ENCODE measurements at places on chromosomes 11 and 22.

- no peak for DNase-seq
Observed at GRCh38 chr11:65572356-65573051, at the start of gene FAM89B. Gene FAM89B (plus strand): TSS chr11:65572538. CDS start chr11:65572670, 132 bp downstream.

DNA sequence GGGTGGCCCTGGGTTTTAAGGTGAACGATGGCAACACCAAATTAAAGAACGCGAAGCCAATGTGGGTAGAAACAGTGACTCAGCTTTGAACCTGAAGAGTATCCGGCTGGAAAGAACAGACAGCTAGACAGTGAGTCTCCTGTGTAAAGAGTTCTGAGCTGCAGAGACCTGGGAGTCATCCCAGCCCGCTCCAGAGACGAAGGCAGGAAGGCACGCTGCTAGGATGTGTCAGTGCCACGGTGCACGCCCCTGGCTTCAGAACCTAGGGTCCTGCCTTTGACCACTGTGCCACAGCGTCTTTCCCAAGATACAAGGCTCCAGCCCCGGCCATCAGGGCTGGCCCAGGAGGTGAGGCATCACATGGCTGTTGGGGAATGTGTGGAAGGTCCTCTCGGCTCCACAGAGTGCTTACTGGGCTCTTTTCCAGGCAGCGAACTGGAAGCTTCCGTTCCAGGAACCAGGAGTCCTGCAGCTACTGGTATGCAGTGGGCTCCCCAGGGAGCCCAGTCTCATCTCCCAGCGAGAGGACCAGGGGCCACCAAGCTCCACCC lies 29.9 kb downstream of the LRFN4 start:
- peak; percentile 36 for DNase-seq

- peak; percentile 94 for DNase-seq
Observed at GRCh38 chr11:71286701-71287643, 34.6 kb upstream of the SHANK2 start.

GRCh38 chr11:32198053-32198452 lies 107.2 kb downstream of the RCN1 start:
- no peak for DNase-seq

DNA sequence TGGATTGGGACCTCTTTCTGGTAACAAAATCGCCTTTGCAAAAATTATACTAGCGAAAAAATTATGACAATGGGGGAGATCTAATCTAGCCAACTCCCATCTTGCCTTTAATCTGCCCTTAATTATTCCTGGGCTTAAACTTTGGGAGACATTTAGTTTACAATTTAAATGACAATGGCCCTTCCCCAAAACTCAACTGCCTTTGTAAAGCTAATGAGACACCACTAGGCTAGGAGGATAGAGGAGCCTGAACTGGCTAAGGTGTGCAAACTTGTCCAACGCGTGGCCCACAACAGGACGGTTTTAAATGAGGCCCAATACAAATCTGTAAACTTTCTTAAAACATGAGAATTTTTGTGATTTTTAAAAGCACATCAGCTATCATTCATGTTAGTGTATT lies 67.3 kb downstream of the RSF1 start:
- no peak for DNase-seq

- peak; percentile 68 for DNase-seq
Observed at GRCh38 chr11:34274712-34275398, 83.0 kb downstream of the ABTB2 start.

DNA sequence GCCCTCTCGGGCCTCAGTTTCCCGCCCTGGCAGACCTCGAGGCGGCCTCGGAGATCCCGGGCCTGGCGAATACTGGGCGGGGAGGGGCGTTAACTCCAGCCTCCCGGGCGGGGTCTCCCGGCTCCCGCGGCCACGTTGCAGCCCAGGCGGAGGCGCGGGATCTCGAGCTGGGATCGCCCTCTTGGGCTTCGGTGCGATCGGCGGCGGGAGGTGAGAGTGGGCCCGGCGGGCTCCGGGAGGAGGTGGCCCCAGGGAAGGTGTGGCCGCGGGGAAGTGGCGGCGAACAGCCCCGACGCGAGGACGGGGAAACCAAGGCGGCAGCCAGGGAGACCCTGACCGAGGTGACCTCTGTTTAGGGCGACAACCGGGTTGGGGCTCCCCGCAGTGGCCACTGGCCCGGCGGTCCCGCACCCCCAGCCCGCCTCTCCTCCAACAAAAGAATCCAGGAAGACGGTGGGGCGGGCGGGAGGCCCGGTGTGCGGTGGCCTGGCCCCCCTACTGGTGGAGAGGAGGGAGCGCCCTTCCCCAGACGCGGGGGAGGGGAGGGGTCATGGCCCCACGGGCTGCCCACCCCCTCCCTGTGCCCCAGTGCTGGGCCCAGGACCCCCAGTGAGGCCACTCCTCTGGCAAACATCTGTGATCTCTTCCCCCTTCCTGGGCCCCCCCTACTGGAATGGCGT lies at the start of gene PHETA2:
Gene PHETA2 (plus strand): TSS at position 117 of the 680 bp plus-strand sequence. CDS start 3,046 bp downstream, outside the sequence.
- no peak for DNase-seq

DNA sequence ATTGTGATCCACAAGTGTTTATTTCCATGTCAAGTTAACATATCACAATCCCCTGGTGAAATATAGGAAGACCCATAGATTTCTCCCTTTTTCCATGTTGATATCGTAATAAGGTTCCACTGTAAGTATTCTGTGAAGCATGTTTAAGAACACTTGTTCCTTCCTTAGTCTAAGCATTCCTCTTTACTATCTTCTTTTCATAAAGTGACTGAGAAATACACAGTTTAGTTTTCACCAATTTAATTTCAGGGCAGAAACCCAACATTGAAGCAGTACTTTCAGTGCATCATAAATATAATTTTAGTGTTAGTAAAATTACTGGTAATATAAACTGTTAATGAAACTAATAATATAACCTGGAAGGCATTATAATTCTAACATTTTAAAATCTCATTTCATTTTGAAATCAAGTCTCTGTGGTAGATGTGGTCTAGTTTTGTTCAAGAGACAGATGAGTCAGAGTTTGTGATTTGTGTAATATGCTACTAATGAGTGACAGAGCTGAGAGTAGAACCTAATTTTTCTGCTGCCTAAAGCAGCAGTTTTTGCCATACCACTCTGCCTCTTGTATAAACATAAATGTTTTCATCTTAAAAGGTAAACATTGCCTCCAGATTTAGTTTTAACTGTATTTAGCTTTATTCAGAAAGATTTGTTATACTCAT lies 79.4 kb downstream of the ATM start:
- no peak for DNase-seq

DNA sequence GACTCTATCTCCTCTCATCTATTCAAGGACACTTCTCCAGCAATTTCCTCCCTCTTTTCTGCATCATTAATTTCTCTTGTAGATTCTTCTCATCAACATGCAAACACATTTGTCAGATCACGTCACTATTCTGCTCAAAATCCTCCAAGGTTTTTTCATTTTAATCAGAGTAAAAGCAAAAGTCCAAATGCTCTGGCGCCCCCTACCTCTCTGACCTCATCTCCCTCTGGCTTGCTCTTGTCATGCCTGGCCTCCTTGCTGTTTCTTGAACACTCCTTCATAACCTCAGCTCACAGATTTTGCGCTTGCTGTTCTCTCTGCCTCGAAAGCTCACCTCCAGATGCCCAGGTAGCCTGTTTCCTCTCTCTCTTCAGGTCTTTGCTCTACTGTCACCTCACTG lies 22.4 kb downstream of the RTCB start:
- no peak for DNase-seq

GRCh38 chr11:83702796-83703195 lies 416.6 kb upstream of the CCDC90B start:
- DNase-seq: no peak

GRCh38 chr22:49286181-49286760 lies 541.4 kb downstream of the BRD1 start:
- no peak for DNase-seq

DNA sequence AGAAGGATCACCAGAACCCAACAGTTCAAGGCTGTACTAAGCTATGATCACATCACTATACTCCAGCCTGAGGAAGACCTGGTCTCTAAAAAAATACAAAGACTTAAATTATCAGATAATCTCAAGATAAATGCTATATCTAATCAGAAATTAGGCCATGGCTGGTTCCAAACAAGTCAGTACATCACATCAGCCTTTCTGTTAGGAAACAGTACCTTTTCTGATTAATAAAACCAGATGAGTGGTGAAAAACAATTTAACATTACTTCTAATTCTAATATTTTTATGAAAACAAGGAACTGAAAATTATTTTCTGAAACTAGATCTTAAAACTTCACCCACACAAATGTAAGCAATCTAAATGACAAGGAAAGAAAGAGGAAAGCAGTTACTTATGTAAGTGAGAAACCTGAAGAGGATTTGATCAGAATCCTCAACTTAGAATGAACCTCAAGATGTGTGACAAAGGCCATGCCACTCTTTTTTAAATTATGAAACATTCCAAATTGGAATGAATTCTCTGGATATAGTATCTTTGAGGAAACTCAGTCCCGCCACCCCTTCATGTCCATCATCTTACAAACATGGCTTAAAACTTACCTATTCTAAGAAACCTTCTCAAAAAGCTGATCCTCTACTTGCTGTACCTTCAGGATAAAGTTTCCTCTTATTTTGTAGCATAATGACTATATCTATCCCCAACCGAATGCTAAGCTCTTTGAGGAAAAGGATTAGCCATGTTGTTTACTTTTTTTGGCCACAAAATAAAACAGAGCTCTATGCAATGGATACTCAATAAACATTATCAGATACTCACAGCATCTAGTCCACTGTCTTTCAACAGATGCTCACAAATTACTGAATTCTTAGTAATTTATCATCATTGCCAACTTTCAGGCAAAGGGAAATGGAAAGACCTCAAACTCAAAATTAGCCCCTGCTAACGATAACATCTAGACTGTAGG lies 132.0 kb downstream of the MRTFA start:
- DNase-seq: no peak

GRCh38 chr11:70647188-70648166 lies 249.1 kb downstream of the CTTN start:
- DNase-seq: no peak

DNA sequence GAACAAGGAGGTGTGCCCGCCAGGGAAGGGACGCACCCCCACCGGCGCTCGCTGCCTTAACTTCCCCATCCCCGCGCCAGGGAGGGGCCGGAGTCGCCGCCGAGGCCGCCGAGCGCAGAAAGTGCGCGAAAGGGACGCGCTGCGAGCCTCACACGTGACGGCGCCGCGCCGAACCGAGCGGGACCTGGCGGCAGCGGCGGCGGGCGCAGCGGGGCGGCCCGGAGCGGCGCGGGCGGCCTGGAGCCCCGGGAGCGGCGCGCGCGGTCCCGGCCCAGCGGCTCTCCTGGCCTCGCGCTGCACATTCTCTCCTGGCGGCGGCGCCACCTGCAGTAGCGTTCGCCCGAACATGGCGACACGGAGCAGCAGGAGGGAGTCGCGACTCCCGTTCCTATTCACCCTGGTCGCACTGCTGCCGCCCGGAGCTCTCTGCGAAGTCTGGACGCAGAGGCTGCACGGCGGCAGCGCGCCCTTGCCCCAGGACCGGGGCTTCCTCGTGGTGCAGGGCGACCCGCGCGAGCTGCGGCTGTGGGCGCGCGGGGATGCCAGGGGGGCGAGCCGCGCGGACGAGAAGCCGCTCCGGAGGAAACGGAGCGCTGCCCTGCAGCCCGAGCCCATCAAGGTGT lies at the start of gene SORL1:
Gene SORL1 (plus strand): TSS at position 329 of the 623 bp plus-strand sequence. CDS start 18 bp downstream, at position 347.
- DNase-seq: no peak

- DNase-seq: peak; percentile 80
Observed at GRCh38 chr11:117281159-117281558, 10.0 kb upstream of the BACE1-AS start.

- DNase-seq: no peak
Observed at GRCh38 chr11:12017243-12017678, 8.8 kb upstream of the DKK3 start.

GRCh38 chr11:64538501-64538951 lies 52.5 kb upstream of the SLC22A12 start:
- no peak for DNase-seq

DNA sequence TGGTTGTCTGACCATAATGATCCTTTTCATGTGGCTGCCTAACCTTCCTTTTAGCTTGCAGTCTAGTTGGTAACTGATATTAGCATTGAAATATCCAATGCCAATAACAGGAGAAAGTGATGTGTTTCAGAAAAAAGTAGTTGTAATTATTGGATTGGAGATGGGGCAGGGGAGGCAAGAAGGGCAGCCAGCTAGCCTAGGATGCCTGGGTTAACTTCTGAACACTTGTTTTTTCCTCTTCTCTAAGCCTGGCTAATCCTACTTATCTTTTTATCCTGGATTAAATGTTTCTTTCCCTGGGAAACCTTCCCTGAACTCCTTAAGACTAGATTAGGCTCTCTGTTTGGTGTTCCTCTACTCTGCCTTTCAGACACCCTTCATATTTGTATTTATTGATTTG lies 380.2 kb downstream of the TMEM135 start:
- no peak for DNase-seq

- no peak for DNase-seq
Observed at GRCh38 chr11:15580775-15581095, 466.0 kb downstream of the INSC start.

GRCh38 chr11:125460275-125460674 lies 35.8 kb downstream of the FEZ1 start:
- DNase-seq: no peak

GRCh38 chr22:28365371-28365770 lies 314.3 kb downstream of the TTC28 start:
- DNase-seq: no peak
